Fibroblast of lung (primary cell): ENCODE measurements at places on chromosomes 12 and 14. TPM values are rescaled to one million over a fixed set of nuclear protein-coding genes. Genes with fewer than 3 reads are reported as not detected.

- H3K27ac ChIP-seq = no peak overlapping the region
- DNase-seq = peak; percentile 19
- no peaks in the 10 kb centered on the region for H3K36me3 ChIP-seq
- no peaks in the 10 kb centered on the region for H3K27me3 ChIP-seq
- no peaks in the 10 kb centered on the region for H3K4me1 ChIP-seq
Measured at GRCh38 chr12:5648692-5649359, 216.9 kb downstream of the NTF3 start.

GRCh38 chr12:15721316-15722115, 67.7 kb downstream of the EPS8 start:
- no peak overlapping the region for H3K4me3 ChIP-seq
- peaks cover 20% of the 10 kb centered on the region for H3K4me1 ChIP-seq
- peak overlapping the region; percentile 67 for H3K27ac ChIP-seq

GRCh38 chr14:99174081-99174769, 97.8 kb downstream of the BCL11B start:
- no peaks in the 10 kb centered on the region for H3K36me3 ChIP-seq
- H3K4me1 ChIP-seq = no peaks in the 10 kb centered on the region
- no peak for DNase-seq

DNA sequence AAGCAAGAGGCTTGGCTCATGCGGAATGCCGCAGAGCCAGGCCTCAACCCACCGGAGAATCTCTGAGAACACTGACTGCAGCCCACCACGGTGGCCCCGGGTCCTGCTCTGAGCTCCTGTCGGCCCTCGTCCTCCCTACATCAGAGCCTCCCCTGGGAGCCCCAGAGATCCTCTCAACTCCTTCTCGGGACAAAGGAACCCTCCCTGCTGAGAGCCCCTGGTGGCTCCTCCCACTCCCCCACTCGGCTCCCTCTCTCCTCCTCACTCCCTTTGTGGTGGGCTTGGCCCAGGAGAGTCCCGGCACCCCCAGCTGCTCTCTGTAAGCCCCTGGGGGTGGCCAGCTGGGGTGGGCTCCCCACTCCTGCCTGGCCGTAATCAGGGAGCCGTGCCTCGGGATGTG, 11.1 kb upstream of the INF2 start:
- no peaks in the 10 kb centered on the region for H3K27me3 ChIP-seq
- no peaks in the 10 kb centered on the region for H3K36me3 ChIP-seq
- DNase-seq = peak; percentile 34
- H3K4me1 ChIP-seq = peaks cover 40% of the 10 kb centered on the region
- H3K4me3 ChIP-seq = peak overlapping the region; percentile 61

GRCh38 chr12:104604995-104605675, 148.4 kb downstream of the CHST11 start:
- H3K4me1 ChIP-seq = peaks cover 15% of the 10 kb centered on the region
- no peaks in the 10 kb centered on the region for H3K36me3 ChIP-seq
- H3K4me3 ChIP-seq = no peak overlapping the region

DNA sequence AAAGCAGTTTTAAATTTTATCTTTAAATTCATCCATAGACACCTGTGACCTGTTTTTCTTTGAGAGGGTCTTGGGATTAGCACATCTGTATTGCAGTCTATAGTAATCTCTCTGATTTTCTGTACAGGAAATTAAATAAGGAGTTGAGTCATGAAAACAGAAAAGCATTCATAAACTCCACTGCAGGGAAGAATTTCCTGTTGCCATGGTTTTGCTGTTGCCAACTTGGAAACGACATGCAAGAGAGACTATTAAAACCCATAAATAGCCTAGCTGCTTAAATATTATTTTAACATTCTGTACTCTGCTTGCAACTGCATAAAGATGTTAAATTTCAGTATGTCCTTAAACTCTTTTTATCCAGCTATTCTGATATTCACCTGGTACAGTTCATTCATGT, 281.0 kb upstream of the RGS6 start:
- H3K27me3 ChIP-seq = no peaks in the 10 kb centered on the region
- H3K4me3 ChIP-seq = no peak overlapping the region
- no peaks in the 10 kb centered on the region for H3K36me3 ChIP-seq
- H3K27ac ChIP-seq = peak overlapping the region; percentile 29

DNA sequence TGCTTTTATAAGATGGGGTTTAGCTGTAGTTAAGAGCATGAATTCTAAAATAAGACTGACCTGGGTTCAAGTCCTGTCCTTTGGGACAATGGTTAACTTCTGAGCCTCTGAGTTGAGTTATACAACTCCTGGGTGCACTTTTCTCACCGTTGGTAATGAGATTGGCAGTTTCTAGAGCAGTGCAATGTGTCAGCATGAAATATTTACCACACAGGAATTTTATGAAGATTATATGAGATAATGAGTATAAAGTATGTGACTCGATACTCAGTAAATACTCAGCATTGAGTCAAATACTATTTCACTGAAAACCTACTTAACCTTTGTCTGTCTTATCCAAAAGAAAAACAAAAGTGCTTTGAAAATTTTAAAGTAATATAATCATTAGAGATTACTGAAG, 214.2 kb downstream of the CPNE8 start:
- no peaks in the 10 kb centered on the region for H3K36me3 ChIP-seq
- DNase-seq = peak; percentile 22
- no peak overlapping the region for H3K4me3 ChIP-seq
- H3K4me1 ChIP-seq = no peaks in the 10 kb centered on the region

- no peak overlapping the region for H3K4me3 ChIP-seq
- no peak overlapping the region for H3K27ac ChIP-seq
- no peaks in the 10 kb centered on the region for H3K27me3 ChIP-seq
- H3K36me3 ChIP-seq = no peaks in the 10 kb centered on the region
Measured at GRCh38 chr14:100874411-100875091, 29.0 kb downstream of the RTL1 start.

GRCh38 chr14:25929881-25930615, 667.8 kb downstream of the NOVA1 start:
- H3K4me3 ChIP-seq = no peak overlapping the region
- no peaks in the 10 kb centered on the region for H3K36me3 ChIP-seq
- DNase-seq = no peak
- no peaks in the 10 kb centered on the region for H3K4me1 ChIP-seq

DNA sequence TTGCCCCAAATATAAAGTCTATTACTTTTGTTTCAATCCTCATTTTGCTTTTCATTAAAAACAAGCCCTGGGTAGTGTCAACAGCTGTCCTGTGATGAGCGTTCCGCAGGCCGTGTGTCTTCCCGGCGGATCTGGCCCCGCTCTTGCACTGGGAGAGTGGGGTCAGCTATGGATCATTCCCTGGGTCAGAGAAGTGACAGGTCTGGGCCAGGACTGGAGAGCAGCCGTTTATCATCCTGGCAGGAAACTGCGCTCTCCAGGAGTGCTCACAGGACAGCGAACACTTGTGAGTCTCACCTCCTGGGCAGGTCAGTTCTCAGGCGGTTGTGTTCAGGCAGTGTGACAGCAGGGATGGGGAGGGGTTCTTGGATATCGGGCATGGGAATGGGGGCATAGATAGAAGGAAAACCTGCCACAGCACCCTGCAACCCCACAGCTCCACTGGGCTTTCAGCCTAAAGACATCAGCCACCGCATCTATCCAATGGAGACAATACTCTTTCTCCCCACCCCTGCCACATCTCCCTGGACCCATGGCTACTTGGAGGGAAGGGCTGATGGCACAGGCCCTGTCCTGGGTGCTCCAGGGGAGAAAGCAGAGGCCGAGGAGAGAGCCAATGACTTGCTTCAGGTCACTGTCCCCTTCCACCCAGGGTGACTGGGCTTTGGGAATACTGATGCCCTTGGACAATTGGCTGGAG, 47.8 kb upstream of the CHGA start:
- DNase-seq = no peak
- peaks cover 2% of the 10 kb centered on the region for H3K27me3 ChIP-seq
- H3K4me1 ChIP-seq = no peaks in the 10 kb centered on the region
- H3K27ac ChIP-seq = no peak overlapping the region

DNA sequence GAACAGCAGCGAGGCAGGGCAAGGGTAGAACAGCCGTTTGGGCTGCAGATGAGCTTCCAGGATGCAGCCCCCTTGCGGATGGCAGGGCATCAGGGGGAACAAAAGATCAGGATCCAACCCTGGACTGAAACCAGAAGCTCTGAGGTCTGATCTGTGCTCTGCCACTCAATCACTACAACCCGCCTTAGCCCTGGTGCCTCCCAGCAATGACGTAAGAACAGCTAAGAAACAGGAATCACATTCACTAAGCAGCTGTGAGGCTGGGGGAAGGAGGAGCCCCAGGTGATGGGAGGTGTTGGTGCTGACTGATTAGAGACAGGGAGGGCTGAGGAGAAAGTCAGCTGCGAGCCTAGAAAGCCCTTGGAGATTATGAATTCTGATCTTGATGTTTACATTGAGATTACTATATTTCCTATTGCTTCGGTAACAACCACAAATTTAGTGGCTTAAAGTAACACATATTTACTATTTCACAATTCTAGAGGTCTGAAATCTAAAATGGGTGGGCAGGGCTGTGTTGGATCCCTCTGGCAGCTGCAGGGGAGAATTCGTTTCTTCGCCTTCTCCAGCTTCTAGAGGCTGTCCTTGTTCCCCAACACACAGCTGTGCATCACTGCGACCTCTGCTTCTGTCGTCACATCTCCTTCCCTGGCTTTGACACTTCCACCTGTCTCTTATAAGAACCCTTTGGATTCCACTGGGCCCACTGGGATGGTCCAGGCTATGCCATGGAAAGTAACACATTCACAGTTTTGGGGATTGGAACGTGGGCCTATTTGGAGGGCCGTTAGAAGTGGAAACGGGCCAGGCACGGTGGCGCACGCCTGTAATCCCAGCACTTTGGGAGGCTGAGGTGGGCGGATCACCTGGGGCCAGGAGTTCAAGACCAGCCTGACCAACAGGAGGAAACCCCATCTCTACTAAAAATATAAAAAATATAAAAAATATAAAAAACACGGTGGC, 6.1 kb upstream of the CD9 start:
- H3K36me3 ChIP-seq = no peaks in the 10 kb centered on the region
- no peak overlapping the region for H3K27ac ChIP-seq
- DNase-seq = peak; percentile 73
- peaks cover 2% of the 10 kb centered on the region for H3K27me3 ChIP-seq
- no peak overlapping the region for H3K4me3 ChIP-seq

- no peak overlapping the region for H3K4me3 ChIP-seq
- H3K4me1 ChIP-seq = peaks cover 14% of the 10 kb centered on the region
- H3K27ac ChIP-seq = no peak overlapping the region
- no peaks in the 10 kb centered on the region for H3K27me3 ChIP-seq
- H3K36me3 ChIP-seq = no peaks in the 10 kb centered on the region
- no peak for DNase-seq
Measured at GRCh38 chr12:89950421-89950820, 241.8 kb upstream of the ATP2B1 start.

DNA sequence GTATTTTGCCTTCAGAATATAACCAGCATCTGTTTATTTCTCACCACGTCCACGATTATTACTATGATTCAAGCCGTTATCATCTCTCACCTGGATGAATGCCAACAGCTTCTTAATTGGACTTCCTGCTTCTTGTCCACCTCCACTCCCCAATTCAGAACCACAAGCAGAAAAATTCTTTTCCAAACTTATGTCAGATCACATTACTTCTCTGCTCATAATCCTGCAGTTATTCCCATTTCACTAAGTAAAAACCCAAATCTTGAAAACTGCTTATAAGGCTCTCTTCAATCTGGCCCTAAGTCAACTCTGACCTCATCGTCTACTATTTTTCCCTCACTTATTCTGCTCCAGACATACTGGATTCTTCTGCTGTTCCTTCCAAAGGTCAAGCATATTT, 2.0 kb downstream of the CRY1 start:
- H3K27ac ChIP-seq = peak overlapping the region; percentile 41
- H3K4me1 ChIP-seq = peaks cover 4% of the 10 kb centered on the region
- H3K4me3 ChIP-seq = peak overlapping the region; percentile 88

DNA sequence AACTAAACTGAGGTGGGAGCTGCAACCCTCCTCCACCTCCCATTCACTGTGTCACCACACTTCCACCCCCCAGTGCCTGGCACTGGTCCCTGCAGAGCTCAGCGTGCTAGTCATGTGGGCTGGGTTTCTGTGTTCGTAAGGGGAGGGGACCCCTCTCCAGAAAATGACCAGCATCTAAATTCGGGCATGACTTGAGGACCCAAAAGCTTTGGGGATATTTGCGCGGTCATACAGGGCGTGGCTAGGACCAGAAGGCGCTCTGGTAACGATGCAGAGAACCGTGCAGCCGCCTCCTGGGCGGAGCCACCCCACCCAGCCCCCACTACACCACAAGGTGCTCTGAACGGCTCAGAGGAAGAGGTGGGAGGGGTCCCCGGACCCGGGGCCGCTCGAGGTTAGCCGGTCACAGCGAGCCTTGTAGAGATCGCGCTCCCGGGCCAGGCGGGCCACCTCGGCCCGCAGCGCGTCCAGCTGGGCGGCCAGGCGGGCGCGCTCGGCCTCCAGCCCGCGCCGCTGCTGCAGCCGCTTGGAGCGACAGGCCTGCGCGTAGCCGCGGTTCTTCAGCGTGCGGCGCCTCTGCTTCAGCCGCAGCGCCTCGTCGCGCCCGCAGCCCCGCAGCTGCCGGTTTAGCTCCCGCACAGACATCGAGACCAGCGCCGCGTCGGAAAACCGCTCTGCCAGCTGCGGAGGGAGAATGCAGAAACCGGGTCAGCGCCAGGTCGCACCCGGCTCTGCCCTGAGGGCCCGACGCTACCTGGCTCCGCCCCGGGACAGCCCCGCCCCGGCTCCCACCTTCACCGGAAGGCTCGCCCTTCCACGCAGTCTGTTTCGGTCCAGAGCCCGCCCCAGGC, 9.8 kb downstream of the CPNE6 start:
- peaks cover 26% of the 10 kb centered on the region for H3K27me3 ChIP-seq
- peak overlapping the region; percentile 47 for H3K4me3 ChIP-seq
- no peak overlapping the region for H3K27ac ChIP-seq
- DNase-seq = peak; percentile 38

- peaks cover 2% of the 10 kb centered on the region for H3K4me1 ChIP-seq
- no peak overlapping the region for H3K27ac ChIP-seq
- no peaks in the 10 kb centered on the region for H3K36me3 ChIP-seq
- H3K4me3 ChIP-seq = no peak overlapping the region
- H3K27me3 ChIP-seq = no peaks in the 10 kb centered on the region
- peak; percentile 21 for DNase-seq
Measured at GRCh38 chr12:2580821-2581220, 213.9 kb upstream of the FKBP4 start.

- H3K4me1 ChIP-seq = no peaks in the 10 kb centered on the region
- H3K36me3 ChIP-seq = no peaks in the 10 kb centered on the region
- no peak overlapping the region for H3K27ac ChIP-seq
- H3K27me3 ChIP-seq = no peaks in the 10 kb centered on the region
Measured at GRCh38 chr12:131171029-131171428, 217.3 kb downstream of the ADGRD1 start.

DNA sequence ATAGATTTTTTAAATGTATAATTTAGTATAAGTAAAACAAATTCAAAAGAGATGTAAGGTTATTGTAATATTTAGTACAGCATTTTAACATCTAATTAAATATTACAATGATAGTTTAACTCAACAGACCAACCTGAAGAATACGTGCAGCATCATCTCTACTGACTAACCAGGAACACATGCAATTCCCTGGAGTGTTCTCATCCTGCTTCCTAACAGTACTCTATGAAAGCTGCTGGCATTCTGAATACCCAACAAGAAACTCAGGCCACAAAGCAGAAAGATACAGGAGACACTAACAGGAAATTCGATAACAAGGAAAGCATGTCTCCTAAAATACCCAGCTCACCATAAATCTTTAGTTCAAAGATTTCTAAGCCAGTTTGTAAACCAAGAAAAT, 58.3 kb downstream of the CEP83 start:
- no peak overlapping the region for H3K27ac ChIP-seq
- no peaks in the 10 kb centered on the region for H3K4me1 ChIP-seq
- no peaks in the 10 kb centered on the region for H3K27me3 ChIP-seq
- no peak for DNase-seq
- H3K36me3 ChIP-seq = no peaks in the 10 kb centered on the region
- no peak overlapping the region for H3K4me3 ChIP-seq

Gene ARG2
- 2.3 and 8.4 TPM in 2 replicates for total RNA-seq

Gene CMTM5
- 0.33 and 0.77 TPM in 2 replicates for total RNA-seq

Gene PLA2G1B
- 0.51 TPM in 1 of 2 replicates, not detected in the other for total RNA-seq

Gene TMEM30B
- total RNA-seq = 0.51 and 0.83 TPM in 2 replicates

Gene TPI1
- total RNA-seq = 906 and 934 TPM in 2 replicates

Gene KRT80
- total RNA-seq = under 0.01 and 0.17 TPM in 2 replicates

Gene AKAP5
- 0.17 and 0.26 TPM in 2 replicates for total RNA-seq

Gene GLI1
- 1.0 and 2.0 TPM in 2 replicates for total RNA-seq

Gene PLD4
- under 0.01 and 0.17 TPM in 2 replicates for total RNA-seq
